ENCODE measurements at places on chromosomes 1 and 21. TPM values are rescaled to one million over a fixed set of nuclear protein-coding genes. Genes with fewer than 3 reads are reported as not detected.

The POTED gene
- total RNA-seq, result not detected

The KRTAP25-1 gene
- total RNA-seq, result not detected

The TRIM67 gene
- 0.06 TPM for total RNA-seq

The CNKSR1 gene
- total RNA-seq, result 1.3 TPM

The HES3 gene
- not detected for total RNA-seq

The LMOD1 gene
- 22.0 TPM for total RNA-seq
